ENCODE measurements at places on chromosomes 7 and 10.

DNA sequence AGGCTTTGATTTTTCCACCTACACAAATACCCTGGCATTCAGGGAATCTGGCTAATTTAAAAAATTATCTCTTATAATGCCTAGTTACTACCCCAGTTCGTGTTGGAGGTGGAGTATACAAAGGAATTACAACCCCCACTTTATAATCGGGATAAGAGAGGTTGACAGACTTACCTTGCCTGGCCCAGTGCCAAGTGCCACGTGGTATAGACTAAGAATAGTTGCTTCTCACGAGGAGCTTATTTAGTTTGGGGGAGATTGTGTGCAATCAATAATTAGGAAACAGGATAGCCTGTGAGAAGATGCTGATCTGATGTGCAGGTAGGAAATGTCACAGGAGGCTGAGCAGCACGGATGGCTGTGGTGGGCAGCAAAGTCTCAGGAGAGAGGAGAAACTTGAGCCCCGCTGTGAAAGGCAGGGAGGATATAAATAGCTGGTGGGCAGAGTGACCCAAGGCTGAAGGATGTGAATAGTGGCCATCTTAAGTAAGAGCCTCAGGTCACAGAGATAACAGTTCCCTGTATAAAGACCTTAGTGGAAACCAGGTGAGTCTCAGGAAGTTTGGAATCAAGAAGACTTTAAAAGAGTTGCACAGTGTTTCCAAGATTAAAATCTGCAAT lies 11.3 kb upstream of the ATXN7L1 start:
- no peak for DNase-seq

DNA sequence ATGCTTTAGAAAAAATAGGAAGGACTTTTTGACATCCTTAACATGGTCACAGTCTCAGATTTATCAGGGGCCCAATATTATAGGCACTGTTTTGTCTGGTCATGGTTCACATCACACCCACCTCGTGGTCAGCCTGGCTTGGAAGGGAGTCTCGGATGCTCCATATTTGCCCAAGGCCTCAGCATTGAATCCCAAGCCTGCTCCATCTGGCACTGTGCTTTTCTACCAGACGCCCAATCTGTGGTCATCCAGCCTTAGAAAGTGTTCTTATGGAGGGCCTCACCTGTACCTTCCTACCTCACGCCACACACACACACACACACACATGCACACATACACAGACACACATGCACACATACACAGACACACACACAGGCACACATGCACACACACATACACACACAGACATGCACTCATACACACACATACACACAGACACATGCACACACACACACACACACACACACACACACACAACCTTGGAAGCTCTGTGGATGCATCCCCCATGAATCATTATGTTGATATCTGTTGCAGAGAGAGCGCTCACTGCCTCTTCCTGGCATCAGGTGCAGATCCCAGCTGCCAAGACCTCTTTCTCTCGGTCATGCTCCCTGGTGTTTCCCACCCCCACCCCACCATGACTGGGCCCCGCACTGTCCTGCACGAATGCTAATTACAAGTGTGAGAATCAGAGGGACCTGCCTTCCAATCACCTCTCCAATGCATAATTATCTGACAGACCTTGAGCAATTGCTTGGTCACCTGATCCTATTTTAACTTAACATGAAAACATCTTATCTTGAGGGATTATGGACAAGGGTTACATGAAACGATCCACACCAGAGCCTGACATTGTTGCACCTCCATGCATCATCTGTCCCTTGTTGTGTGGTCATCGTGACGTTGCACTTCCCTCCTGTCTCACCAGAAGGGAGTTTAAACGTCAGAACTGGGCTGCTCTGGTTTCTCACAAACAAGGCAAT lies 122.7 kb upstream of the TMEM72 start:
- DNase-seq = no peak

DNA sequence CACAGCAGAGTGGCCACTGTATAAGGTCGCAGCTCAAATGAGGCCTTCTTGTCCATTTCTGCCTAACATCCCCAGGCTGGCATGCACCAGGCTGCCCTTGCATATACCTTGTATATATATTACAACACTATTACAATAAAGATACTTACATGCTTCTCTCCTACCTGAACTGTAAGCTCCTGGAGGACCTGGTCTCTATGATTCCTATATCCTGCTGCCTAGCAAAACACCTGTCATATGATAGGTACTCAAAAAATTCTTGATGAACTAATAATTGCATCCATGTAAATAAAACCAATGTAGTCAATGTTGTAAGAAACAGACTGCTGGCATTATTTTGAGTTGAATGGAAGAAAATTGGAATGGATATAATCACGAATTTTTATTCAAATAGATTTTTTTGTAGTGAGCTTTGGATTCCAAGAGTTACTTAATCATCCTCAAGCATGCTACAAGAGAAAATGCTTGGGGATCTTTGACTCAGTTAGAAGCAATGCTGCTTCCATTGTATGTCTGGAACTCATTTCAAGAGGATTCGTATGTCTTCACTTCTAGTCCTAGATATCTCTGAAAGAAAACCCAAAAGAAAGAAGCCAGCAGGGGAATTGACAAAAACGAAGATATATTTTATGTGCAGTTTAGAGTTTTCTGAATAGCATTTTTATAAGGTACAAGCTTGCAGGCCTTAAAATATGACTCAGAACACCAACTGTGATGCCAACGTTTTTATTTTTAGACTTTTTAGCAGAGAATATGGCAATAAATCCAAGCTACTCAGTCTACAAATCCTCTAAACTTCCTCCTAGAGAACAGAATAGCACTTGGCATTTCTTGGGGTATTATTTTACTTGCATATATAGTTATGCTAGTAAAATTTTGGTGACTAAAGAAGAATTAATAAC lies 53.1 kb downstream of the OSBPL3 start:
- DNase-seq = no peak

DNA sequence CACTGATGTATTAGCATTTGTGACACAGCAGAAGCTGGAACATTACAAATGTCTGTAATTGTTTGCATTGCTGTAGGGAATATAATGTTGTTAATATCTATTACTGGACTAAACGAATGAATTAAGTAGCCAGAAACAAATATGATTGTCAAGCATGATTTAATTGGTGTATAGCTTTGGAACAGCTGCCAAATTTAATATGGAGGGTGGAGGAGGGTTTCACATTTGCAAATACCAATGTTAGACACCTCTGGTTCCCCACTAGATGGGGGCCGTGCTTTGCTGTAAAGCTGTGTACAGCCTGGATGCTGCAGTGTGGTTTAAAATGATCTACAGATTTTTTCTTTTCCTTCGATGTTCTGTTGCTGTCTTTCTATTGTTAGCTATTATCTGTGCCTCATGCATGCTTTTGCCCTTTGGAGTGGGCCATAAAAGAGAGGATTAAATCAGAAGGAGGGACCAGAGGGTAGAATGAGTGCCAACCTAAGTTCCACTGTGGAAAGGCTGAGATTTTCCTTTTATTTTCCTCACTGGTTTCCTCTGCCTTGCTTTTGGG lies 23.1 kb downstream of the DNAJB9 start:
- DNase-seq = peak; percentile 53

- DNase-seq = no peak
Observed at GRCh38 chr7:6432781-6433180, 15.0 kb downstream of the DAGLB start.

DNA sequence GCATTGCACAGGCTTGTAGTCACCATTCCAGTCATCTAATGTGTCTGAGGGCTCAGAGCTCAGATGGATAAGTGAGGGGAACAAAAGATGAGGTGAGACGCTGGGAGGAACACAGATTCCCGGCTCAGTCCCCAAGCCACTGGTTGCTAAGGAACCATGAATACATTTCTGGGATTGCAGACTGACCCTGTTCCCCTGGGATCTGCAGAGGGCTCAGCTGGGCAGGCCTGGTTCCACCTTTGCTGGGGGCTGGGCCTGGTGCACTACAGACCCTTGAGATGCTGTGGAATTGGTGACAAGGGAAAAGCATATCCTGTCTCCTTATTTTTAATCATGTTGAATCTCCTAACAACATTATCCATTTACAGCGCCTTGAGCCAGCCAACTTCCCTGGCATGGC lies 19.2 kb downstream of the ELFN1 start:
- DNase-seq = no peak

DNA sequence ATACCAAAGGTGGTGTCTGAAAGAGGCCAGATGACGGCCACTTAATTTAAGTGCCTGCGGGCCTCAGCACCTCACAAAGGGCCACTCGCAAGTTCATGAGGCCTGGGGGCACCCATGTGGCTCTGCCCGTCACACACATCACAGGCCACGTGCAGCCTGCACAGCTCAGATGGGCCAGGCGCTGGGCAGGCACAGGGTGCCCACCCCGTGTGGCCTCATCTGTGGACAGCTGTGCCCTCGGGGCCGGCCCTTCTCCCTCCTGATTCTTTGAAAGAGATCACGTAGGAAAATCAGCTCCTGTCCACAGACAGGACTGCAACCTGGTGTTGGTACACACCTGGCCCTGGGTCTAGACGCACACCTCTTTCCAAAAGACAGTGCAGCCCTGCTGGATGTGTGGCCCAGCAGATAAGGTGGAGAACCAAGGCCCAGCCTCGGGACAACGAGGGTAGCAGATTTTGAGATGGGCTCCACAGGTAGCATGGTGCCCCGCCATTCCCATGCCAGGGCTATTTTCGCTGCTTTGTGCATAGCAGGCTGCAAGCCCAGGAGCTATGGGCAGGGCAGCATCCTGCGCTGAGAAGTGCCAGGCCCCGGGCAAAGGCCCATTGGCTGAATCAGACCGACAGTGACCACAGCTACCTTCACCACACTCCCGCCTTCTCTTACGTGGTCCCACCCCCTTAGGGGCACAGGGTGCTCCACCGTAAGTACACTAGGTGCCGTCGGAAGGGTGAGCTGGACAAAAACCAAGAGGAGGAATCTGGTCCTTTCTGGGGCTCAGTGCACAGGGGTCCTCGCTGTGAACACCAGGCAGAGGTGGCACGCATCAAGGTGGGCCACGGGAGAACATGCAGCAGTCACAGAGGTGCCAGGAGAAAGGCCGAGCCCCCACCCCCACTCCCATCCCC lies 124.5 kb downstream of the EBF3 start:
- no peak for DNase-seq

- peak; percentile 28 for DNase-seq
Observed at GRCh38 chr7:43721193-43721806, 8.0 kb downstream of the COA1 start.

DNA sequence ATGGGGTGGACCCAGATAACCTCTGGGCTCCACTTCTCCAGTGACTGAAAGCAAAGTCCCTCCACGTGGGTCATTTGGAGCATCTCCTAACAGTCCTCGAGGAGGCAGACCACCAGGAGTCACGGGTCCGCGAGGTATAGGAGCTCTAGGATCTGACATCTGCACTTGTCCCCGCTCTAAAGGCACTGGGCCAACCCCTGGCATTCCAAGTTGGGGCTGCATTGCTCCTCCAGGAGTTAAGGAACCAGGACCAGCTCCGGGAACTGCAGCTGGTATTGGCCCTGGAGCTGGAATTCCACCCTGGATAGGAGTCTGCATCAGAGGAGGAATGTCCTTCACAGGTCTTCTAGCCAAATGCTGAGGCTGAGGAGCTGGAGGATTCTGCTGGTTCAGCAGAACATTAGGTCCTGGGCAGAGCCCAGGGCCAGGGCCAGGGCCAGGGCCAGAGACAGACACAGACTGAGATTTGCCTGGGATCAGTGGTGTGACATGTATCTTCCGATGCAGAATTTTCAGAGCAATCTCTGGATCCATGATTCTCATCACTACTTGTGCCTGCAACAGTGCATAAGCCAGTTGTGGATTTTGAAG lies 827 bp downstream of the CSTF2T start:
- no peak for DNase-seq

- no peak for DNase-seq
Observed at GRCh38 chr10:73086816-73087215, 9.8 kb downstream of the P4HA1 start.

DNA sequence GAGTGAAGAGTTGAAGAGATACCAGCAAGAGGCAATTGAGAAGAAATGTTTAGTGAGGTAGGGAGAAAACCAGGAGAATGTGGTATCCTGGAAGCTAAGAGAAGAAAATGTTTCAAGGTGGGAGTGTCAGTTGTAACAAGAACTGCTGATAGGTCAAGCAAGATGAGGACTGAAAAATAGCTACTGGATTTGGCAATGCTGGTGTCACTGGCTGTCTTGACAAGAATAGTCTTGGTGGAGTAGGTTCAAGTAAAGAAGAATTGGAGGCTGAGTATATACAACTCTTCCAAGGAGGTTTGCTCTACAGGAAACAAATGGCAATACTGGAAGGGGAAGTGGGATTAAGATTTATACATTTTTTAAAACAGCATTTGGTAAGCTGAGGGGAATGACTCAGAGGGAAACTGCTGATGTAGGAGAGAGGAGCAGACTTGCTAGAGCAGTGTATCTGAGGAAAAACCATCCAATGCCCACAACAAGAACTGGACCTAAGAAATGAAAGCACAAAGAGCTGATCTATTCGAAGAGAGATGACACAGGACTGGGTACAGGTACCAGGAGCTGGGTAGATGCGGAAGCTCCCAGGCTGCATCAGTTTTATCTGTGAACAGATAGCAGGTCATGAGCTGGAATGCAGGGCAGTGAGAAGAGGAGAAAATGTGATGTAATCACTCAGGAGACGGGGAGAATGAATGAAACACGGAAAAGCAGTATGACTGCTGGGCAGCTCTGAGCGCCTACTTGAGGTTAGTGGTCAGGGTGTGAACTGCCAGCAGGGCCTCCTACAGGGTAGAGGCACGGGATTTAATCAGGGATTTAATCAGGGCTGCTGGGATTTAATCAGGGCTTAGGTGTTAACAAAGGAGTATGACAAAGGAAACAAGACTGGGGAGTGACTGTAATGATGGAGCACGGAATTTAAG lies 34.5 kb downstream of the FAM25A start:
- no peak for DNase-seq

- peak; percentile 23 for DNase-seq
Observed at GRCh38 chr10:76091926-76092325, 660.5 kb downstream of the LRMDA start.

GRCh38 chr10:62761115-62761514 lies 43.4 kb upstream of the ADO start:
- DNase-seq = no peak

GRCh38 chr10:77333610-77334340 lies 303.8 kb downstream of the KCNMA1 start:
- DNase-seq = peak; percentile 56

DNA sequence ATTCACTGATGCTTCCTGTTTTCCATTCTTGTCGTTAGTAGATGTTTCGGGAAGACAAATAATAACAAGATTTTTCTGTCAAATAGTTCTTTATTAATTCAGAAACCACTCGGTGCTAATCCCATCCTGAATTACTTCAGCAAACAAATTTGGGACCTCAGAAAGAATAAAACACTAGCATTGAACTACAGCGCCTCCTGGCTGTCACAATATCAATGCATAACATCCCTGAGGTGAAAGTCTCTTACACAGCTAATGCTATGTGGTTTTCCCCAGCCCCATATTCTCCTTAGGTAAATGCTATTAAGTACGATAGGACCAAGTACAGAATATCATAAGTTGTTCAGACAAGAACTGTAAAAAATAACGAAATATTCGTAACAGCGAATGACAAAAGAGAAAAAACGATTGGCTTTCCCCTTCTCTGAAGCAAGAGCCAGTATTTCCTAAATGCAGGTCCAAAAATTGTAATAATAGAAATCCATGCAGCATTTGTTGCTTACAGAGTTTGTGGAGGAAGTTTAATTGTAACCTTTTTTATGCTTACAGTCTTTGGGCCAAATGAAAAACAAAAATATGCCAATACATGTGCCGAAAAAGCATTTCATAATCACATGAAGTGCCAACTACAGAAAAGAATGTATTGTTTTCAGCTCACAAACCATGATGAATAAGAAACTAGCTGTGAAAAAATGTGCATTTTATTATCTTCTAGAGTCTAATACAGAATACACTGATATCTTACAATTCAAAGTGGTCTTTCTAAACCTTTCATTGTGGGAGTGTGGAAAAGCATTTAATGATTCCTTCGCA lies 47.3 kb downstream of the MYPN start:
- peak; percentile 61 for DNase-seq
